ENCODE measurements at places on chromosomes 11 and 22.

GRCh38 chr11:46675288-46675851 lies 25.0 kb downstream of the ARHGAP1 start:
- DNase-seq, result peak; percentile 80

DNA sequence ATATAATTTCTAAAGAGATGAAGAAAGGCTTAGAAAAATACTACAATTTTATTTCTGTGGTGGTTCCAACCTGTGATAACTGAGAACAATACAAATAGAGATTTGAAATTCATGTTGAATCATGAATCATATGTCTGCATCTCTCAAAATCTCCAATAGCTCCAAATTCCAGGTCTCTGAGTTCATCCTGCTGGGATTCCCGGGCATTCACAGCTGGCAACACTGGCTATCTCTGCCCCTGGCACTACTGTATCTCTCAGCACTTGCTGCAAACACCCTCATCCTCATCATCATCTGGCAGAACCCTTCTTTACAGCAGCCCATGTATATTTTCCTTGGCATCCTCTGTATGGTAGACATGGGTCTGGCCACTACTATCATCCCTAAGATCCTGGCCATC lies at the start of gene OR56B1:
OR56B1 (plus strand) TSS at position 53 of the 400 bp plus-strand sequence; CDS start at position 122, 69 bp downstream.
- no peak for DNase-seq

GRCh38 chr11:112977755-112978154 lies 16.5 kb downstream of the NCAM1 start:
- no peak for DNase-seq

- no peak for DNase-seq
Measured at GRCh38 chr11:134532921-134533421, 120.9 kb upstream of the B3GAT1 start.

- no peak for DNase-seq
Measured at GRCh38 chr11:8533332-8533731, 60.7 kb downstream of the STK33 start.

GRCh38 chr22:43377896-43378704 lies 33.7 kb upstream of the MPPED1 start:
- peak; percentile 67 for DNase-seq

DNA sequence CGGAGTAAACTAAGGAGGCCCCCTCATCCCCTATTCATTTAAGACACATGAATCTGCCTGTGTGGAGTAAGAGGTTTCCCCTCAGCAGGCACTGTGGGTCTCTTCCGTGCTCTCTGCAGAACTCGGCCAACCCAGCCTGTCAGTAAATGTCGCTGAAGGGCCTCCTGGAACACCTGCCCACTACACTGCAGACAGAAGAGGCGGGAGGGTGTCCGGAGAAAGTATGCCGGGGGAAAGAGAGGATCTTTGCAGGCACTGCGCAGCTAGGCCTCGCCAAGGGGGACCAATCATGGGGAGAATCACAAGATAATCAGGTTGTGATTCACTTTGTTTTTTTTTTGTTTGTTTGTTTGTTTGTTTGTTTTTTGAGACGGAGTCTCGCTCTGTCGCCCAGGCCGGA lies 110.8 kb downstream of the MORC2 start:
- DNase-seq, result peak; percentile 17

DNA sequence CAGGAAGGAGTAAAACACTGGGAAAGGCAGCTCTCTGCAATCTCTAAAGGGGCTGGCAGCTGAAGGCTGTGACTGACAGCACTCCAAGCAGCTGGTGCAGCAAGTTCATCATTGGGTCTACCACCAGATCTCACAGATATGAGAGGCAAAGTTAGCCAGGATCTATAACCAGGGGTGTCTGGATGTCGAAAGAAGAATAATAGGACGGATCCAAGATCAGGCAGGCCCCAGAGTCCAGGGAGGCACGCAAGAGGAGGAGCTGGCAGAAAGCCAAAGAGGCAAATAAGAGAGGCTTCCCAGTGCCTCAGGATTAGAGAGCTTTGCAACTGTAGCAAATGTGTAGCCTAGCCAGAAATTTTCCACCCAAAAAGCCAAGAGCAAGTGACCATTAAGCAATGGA lies 77.1 kb downstream of the RBMXL2 start:
- peak; percentile 33 for DNase-seq

DNA sequence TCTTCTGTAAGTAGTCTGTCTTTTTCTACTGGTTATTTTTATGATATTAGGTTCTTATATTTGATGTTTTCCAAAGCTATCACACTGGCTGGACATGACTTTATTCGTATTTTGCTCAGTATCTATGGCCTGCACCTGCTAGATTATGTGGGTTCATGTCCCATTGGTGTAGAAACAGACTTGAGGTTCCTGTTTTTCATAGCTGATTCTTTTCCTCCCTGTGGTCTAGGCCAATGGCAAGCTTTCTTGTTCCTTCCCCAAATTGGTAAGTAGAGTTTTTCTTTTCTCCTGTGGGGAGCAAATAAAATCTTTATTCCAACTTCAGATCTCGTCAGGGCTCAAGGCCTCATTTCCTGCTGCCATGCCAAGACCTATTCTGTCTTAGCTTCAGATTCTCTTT lies 30.2 kb upstream of the SWAP70 start:
- DNase-seq, result no peak

DNA sequence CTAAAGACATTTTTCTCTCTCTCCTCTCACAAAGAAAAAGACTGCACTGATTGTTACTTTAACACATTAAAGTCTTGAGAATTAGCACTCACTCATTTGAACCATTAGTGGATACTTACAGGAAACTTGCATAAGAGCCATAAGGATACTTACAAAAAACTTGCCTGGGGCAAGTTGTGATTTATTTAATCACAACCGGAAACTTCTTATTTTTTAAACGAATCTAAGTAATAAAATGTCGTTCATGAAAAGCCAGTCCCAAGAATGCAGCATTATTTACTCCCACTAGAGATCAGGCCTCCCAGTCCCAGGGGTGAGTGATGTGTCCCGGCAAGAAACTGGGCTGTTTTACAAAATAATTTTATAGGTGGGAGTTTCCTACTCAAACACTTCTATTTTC lies 59.3 kb upstream of the TTC12 start:
- no peak for DNase-seq

DNA sequence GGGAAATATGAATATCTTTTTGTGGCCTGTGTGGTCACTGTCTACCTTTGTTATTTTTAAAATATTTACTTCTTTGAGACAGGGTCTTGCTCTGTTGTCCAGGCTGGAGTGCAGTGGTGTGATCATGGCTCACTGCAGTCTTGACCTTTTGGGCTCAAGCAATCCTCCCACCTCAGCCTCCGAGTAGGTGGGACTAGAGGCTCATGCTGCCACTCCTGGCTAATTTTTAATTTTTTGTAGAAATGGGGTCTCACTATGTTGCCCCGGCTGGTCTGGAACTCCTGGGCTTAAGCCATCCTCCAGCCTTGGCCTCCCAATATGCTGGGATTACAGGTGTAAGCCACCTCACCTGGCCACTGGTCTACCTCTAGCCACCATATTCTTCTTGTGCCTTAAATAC lies 3.5 kb upstream of the EIF3D start:
- no peak for DNase-seq

- no peak for DNase-seq
Measured at GRCh38 chr11:2763984-2764383, 64.2 kb upstream of the KCNQ1OT1 start.

DNA sequence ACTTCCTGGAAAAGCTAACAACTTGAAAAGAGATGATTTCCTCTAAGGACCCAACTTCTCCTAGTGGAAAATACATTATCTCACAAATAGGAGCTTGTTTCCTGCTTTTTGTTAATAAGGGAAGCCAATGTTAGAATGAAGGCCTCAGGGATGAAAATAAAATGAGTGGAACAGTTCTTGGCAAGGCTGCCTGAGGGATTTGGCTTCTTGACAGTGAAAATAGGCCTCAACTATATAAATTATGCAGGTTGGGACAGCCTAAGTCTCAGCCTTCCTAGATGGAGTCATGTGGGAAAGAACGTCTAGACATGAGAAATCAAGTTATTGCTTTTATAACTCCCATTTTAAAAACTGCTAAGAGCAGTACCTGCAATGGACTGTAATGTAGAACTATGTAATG lies 92.8 kb upstream of the FIBIN start:
- DNase-seq, result peak; percentile 60

- DNase-seq, result peak; percentile 70
Measured at GRCh38 chr11:35943713-35944502, at the start of gene LDLRAD3. TSS of gene LDLRAD3 (plus strand) at chr11:35944062. CDS start at chr11:35944099, 37 bp downstream.

- no peak for DNase-seq
Measured at GRCh38 chr22:43990044-43990443, 34.1 kb upstream of the PARVB start.

- DNase-seq, result no peak
Measured at GRCh38 chr11:3962406-3962840, 107.0 kb downstream of the STIM1 start.

DNA sequence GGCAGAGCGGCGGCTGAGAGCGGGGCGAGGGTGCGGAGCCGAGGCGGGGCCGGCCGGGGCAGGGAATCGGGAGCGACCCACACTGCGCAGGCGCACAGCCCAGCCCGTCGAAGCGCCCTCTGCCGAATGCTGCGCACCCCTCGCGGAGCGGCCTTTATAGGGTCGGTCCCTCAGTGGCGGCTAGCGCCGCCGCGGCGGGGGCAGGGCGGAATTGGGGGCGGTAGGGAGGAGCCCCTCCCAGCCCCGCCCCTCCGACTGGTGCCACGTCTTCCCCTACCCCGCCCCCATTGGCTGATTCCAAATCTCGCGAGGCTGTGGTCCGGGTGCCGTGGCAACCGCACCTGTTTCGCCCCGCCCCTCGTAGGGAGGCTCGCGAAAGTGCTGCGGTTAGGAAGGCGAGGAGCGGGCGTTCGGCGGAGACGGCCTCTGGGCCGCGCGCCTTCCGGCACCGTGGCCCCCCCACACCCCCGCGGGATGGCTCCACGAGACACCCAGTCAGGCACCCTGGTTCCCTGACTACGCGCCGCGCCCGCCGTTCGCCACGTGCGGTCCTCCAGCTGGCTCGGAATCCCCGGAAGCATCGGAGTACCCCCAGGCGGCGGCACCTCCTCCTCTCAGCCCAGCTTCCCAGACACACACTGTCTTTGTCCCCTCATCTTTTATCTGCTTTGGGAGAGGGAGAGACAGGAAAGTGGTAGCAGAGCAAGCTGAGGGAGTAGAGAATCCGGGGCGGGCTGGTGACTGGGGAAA lies at the start of gene EHD1:
EHD1 (minus strand) TSS at position 128 of the 750 bp plus-strand sequence. CDS start 157 bp downstream, outside the sequence.
- DNase-seq, result peak; percentile 99

DNA sequence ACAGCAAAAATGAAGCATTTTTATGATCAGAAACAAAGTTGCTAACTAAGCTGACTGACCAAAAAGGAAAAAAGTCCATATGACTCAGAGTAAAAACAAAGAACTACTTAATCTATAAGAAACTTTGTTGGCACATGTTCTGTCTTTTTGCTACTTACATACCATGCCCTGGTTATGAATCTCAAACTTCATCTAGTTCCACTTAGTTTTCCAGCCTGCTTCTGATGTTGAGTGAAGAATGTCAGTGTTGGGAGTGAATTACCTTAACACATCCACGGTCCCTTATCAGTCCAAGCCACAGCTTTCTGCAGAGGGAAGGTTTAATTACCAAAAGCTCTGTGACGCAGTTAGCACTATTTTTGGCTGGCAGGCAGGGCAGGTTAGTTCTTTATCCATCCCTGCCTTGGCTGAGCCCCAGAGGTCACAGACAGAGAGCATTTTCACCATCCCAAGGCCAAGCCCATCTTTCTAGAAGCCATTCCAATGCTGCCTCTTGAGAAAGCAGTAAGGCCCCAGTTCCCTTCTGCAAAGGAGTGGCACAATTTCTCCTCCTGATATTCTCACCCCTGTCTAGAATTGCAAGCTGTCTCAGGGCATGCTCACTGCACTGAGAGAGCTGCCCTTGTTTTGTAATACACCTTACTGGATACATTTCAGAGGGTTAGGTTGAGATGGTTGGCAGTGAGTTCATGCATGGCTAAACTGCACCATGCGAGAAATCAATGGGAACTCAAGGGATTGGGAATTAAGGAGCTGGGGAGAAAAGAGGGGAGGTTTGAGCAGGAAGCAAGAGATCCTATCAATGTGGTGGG lies 67.1 kb downstream of the SLC1A2 start:
- DNase-seq, result peak; percentile 16

DNA sequence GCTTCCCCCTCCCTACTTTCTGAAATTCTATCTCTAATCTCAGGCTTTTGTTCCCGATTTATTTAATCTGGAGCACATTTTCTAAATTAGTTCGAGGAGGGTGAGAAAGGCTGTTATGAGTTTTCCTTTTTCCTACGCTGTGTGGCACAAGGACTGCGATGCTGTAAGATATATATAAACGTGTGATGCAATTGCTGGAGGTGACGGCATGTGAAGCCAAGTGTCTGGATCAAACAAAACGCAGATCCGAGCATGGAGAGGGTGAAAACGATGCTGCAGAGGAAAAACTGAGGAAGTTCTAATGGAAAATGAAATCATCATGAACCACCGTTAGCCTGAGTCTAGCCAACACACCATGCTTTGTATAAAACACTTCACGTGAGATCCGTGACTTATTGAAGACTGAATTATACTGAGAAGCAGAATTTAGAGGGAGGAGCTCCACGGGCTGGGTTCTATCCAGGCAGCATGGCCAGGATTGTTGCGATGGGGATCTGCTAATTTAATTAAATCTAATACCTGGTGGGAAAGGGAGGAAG lies 4.4 kb downstream of the PKNOX2 start:
- no peak for DNase-seq

- DNase-seq, result no peak
Measured at GRCh38 chr22:44361391-44362126, 48.8 kb upstream of the SHISAL1 start.

- no peak for DNase-seq
Measured at GRCh38 chr11:76162336-76163288, 43.7 kb downstream of the WNT11 start.

DNA sequence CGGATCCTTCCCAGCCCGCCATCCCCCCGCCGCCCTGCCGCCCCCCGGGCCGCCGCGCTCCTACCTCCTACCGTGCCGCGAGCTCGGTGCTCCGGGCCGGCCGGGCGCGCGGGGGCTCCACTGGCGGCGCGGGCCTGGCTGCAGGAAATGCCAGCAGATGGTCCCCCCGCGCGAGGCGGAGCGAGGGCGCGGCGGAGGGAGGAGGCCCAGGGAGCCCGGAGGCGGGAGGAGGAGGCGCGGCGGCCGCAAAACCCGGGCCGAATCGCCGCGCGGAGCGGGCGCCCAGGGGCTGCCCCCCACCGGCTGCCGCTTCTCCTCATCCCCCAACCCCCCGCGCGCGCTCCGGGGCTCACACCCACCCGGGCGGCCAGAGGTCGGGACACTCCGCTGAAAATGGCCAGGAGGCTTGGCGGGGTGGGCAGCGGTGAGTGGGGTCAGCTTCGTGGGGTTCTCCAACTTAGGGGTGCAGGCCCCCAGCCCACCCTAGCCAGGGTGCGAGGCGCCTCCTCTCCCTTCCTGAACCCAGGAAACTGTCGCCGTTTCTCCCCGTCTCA lies at the start of gene OSBPL5:
OSBPL5 (minus strand) TSS at position 159 of the 554 bp plus-strand sequence. CDS start 36,162 bp downstream, outside the sequence.
- peak; percentile 79 for DNase-seq

- no peak for DNase-seq
Measured at GRCh38 chr11:20616920-20617319, 17.5 kb downstream of the SLC6A5 start.
